Adrenal gland (tissue), 19 donors: ENCODE measurements at places on chromosomes 5 and 9. TPM values are rescaled to one million over a fixed set of nuclear protein-coding genes. Genes with fewer than 3 reads are reported as not detected.

DNA sequence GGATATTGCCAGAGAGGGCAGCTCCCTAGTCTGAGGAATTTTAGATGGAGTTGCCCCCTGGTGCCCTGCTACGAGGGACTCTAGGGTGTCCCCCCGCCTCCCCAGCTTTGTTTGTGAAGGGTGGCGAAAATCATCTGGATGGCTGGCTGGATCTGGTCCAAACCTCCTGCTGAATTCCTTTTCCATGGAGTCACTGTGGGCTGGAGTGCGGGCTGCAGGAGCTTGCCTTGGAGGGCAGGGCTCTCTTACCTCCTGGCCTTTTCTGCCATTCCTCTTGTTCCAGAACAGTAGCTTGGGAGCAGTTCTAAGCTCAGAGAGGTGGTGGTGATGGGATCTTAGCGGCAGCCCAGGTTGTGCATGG is 2.1 kb downstream of the SYNPO start:
- DNase-seq = peak; percentile 74
- H3K27me3 ChIP-seq = no peaks in the 10 kb centered on the region
- H3K27ac ChIP-seq = peak overlapping the region; percentile 64
- peak overlapping the region; percentile 62 for H3K4me3 ChIP-seq

DNA sequence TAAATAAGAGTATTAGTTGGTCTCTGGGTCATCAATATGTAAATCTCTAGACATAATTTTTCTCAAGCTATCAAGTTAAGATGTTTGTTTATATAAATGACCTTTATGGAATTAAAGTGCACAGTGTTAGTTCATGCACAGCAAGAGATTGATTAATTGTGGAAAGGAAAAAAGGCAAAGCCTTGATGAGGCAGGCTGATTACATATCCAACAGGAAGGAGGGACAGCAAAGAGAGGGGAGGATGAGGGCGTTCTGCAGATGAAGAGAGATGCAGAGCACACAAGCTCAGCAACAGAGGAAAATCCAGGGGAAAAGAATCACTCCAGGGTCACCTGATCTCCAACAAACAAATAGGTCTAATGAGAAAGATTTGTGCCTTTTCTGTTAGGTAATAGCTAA is 16.5 kb downstream of the NTRK2 start:
- DNase-seq = no peak
- no peak overlapping the region for H3K27ac ChIP-seq
- no peaks in the 10 kb centered on the region for H3K36me3 ChIP-seq

GRCh38 chr9:75002422-75003023 is 25.6 kb downstream of the CARNMT1 start:
- H3K27me3 ChIP-seq = no peaks in the 10 kb centered on the region
- no peak for DNase-seq
- H3K27ac ChIP-seq = no peak overlapping the region
- no peaks in the 10 kb centered on the region for H3K4me1 ChIP-seq
- no peak overlapping the region for H3K4me3 ChIP-seq

DNA sequence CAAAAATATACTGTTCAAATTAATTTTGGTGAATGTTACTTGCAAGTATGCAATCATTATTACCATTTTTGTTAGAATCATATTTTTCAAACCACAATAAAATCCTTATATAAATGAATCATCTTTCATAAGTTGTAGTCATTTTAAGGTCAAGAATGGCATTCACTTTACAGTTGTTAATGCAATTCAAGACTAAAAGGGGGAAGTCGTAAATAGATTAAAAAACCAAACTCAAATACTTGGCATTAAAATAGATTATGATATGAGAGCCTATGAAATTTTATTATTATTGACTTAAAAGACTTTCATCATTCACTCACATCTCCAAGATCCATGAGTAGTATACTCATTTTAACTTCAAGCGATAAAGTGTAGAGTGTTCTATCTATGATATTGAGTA is 11.6 kb downstream of the CDH9 start:
- H3K27me3 ChIP-seq = no peaks in the 10 kb centered on the region
- no peak for DNase-seq
- no peaks in the 10 kb centered on the region for H3K36me3 ChIP-seq
- no peak overlapping the region for H3K4me3 ChIP-seq
- no peak overlapping the region for H3K27ac ChIP-seq

- no peaks in the 10 kb centered on the region for H3K36me3 ChIP-seq
- no peak for DNase-seq
- no peaks in the 10 kb centered on the region for H3K27me3 ChIP-seq
- H3K27ac ChIP-seq = no peak overlapping the region
- peaks cover 10% of the 10 kb centered on the region for H3K4me1 ChIP-seq
- no peak overlapping the region for H3K4me3 ChIP-seq
Observed at GRCh38 chr5:143251190-143251589, 152.3 kb downstream of the NR3C1 start.

GRCh38 chr5:53642061-53642460 is 81.6 kb downstream of the NDUFS4 start:
- peaks cover 7% of the 10 kb centered on the region for H3K4me1 ChIP-seq
- peak; percentile 5 for DNase-seq
- H3K27me3 ChIP-seq = no peaks in the 10 kb centered on the region
- no peak overlapping the region for H3K4me3 ChIP-seq
- no peak overlapping the region for H3K27ac ChIP-seq
- no peaks in the 10 kb centered on the region for H3K36me3 ChIP-seq

Gene ENTREP1
- 5.3 TPM for total RNA-seq

- no peaks in the 10 kb centered on the region for H3K36me3 ChIP-seq
- H3K27me3 ChIP-seq = no peaks in the 10 kb centered on the region
- H3K27ac ChIP-seq = no peak overlapping the region
Observed at GRCh38 chr9:110130791-110131416, 77.1 kb downstream of the C9orf152 start.

- no peak within 1 kb of the TSS for H3K4me3 ChIP-seq
- H3K36me3 ChIP-seq = no peaks in the 10 kb centered on the region
- no peaks in the 10 kb centered on the region for H3K4me1 ChIP-seq
- peaks cover 7% of the 10 kb centered on the region for H3K27me3 ChIP-seq
- no peak for DNase-seq
Observed at GRCh38 chr5:180209137-180209581, at the start of gene RASGEF1C. TSS of gene RASGEF1C (minus strand) at chr5:180209211. CDS start at chr5:180138052, 71,159 bp downstream.

Gene MSX2
- total RNA-seq = 0.61 TPM

DNA sequence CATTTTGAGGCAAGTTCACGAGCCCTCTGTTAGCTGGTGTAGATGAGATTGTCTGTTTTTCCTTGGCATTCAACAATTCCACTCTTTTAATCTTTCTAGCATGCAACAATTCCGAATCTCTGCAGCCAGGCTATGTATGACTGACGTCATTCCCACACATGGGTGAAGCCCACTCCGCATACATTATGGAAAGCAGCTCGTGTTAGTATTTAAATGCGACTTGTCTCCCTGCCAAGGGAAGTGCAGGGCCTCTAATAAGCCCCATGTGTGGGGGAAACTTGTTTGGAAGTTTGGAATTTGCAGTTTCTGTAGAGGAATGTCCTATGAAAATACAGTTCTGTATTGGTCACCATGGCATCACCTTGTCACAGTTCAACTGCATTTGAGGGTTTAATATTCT is 146.0 kb upstream of the FBXL7 start:
- DNase-seq = no peak
- H3K27ac ChIP-seq = no peak overlapping the region
- no peaks in the 10 kb centered on the region for H3K36me3 ChIP-seq
- H3K4me1 ChIP-seq = no peaks in the 10 kb centered on the region
- no peaks in the 10 kb centered on the region for H3K27me3 ChIP-seq

- H3K36me3 ChIP-seq = no peaks in the 10 kb centered on the region
- peak overlapping the region; percentile 45 for H3K4me3 ChIP-seq
- peak; percentile 58 for DNase-seq
- no peaks in the 10 kb centered on the region for H3K27me3 ChIP-seq
Observed at GRCh38 chr9:34457266-34458012, 931 bp downstream of the FAM219A start.

DNA sequence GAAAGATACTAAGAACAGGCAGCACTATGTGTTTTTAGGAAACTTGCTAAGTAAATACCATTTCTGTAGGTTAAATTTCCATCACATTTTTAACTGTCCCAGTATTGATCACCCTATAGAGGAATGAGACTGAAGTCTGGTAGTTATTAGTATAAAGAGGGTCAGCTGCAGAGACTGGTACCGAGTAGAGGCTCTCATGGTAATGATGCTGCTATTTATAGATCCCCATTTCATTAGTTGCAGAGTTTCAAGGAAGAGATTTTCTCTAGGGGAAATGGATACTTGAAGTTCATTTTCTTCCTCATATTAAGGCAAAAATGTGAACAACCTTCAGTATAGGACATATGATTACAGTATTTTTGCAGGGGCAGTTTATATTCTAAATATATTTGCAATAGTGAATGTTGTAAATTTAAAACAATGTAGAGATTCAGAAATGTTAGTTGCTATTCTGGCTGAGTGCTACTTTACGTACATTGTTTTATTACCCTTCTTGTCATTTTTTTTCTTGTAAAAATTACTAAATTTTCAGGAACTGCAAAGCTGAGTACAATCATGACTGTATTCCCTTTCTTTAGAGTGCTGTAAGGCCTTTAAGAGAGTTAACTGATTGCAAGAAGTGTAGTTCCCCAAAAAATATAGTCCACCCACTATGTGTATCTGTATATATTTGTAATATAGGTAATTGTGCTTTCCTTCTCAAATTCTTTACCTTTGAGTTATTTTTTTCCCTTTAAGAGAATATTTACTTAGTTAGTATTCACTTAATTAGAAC is 14.7 kb downstream of the PBX3 start:
- no peak overlapping the region for H3K27ac ChIP-seq
- H3K4me3 ChIP-seq = no peak overlapping the region
- no peak for DNase-seq
- peaks cover 77% of the 10 kb centered on the region for H3K4me1 ChIP-seq
- no peaks in the 10 kb centered on the region for H3K27me3 ChIP-seq

GRCh38 chr9:3435732-3436131 is 90.1 kb downstream of the RFX3 start:
- no peak overlapping the region for H3K4me3 ChIP-seq
- no peak overlapping the region for H3K27ac ChIP-seq
- H3K4me1 ChIP-seq = no peaks in the 10 kb centered on the region
- H3K36me3 ChIP-seq = no peaks in the 10 kb centered on the region
- DNase-seq = no peak

GRCh38 chr9:132006677-132007370 is 72.8 kb downstream of the MED27 start:
- H3K27ac ChIP-seq = no peak overlapping the region
- no peak overlapping the region for H3K4me3 ChIP-seq
- no peaks in the 10 kb centered on the region for H3K36me3 ChIP-seq
- H3K27me3 ChIP-seq = no peaks in the 10 kb centered on the region

DNA sequence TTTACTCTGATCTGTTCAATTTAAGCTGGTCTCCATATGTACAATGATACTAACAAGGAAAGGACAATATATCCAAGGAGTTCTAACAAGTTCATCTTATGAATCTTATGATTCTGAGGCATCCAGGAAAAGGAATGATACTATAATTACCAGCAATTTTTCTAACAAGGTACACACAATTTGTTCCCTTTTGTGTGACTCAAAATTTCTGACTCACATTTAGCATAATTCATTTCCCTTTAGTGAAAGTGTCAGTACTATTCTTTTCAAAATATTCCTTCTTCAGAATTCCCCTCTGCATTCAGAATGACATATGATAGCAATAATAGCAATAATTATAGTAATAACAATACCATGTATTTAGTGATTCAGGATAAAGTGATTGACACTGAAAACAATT is 594.8 kb downstream of the DMRTA1 start:
- H3K4me3 ChIP-seq = no peak overlapping the region
- no peaks in the 10 kb centered on the region for H3K4me1 ChIP-seq
- no peaks in the 10 kb centered on the region for H3K36me3 ChIP-seq
- DNase-seq = no peak
- no peak overlapping the region for H3K27ac ChIP-seq

- DNase-seq = peak; percentile 2
- no peak overlapping the region for H3K27ac ChIP-seq
- H3K4me3 ChIP-seq = no peak overlapping the region
- H3K36me3 ChIP-seq = no peaks in the 10 kb centered on the region
Observed at GRCh38 chr5:179318221-179318955, 26.9 kb downstream of the ADAMTS2 start.

GRCh38 chr9:137306850-137307254 is 4.8 kb upstream of the NRARP start:
- H3K27ac ChIP-seq = no peak overlapping the region
- no peaks in the 10 kb centered on the region for H3K36me3 ChIP-seq
- H3K27me3 ChIP-seq = peaks cover 14% of the 10 kb centered on the region
- H3K4me1 ChIP-seq = peaks cover 7% of the 10 kb centered on the region
- no peak overlapping the region for H3K4me3 ChIP-seq

- no peak overlapping the region for H3K4me3 ChIP-seq
- H3K4me1 ChIP-seq = no peaks in the 10 kb centered on the region
- H3K36me3 ChIP-seq = no peaks in the 10 kb centered on the region
- H3K27me3 ChIP-seq = no peaks in the 10 kb centered on the region
- no peak for DNase-seq
Observed at GRCh38 chr5:68445257-68446069, 229.9 kb downstream of the PIK3R1 start.

DNA sequence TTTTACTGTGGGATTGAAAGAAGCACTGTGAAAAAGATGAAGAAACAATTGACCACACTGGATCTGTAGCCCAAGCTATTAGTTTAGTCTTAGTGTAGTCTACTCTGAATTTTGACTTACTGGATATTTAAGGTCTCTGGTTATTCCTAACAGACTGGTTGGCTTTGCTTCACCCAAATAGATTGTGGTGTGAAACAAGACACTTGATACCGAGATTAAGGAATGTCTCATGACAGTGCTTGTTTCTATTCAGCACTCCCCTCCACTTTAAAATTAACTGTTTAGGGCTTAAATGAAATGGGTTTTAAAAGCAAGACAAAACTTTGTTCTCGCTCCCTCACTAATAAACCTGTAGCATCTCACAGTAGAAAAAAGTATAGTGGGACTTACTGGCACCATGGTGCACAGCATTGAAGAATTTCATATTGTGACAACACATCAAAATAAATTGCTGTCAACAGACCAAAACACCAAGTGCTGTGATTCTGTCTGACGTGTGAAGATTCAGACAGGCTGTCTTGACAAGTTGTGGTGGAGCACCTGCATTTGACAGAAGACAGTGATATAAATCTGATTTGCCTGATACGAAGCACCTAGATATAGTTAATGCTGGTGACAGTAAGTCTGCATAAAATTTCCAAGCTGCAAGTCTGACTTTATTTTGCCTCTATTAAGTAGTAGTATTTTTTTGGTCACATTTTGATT is 73.1 kb downstream of the PBX3 start:
- peaks cover 34% of the 10 kb centered on the region for H3K4me1 ChIP-seq
- no peak overlapping the region for H3K4me3 ChIP-seq
- H3K27me3 ChIP-seq = no peaks in the 10 kb centered on the region
- DNase-seq = no peak
- no peak overlapping the region for H3K27ac ChIP-seq

Gene FBXL7
- total RNA-seq = 53.7 TPM

Gene PCDHB12
- 1.7 TPM for total RNA-seq

Gene SLCO6A1
- total RNA-seq = not detected

DNA sequence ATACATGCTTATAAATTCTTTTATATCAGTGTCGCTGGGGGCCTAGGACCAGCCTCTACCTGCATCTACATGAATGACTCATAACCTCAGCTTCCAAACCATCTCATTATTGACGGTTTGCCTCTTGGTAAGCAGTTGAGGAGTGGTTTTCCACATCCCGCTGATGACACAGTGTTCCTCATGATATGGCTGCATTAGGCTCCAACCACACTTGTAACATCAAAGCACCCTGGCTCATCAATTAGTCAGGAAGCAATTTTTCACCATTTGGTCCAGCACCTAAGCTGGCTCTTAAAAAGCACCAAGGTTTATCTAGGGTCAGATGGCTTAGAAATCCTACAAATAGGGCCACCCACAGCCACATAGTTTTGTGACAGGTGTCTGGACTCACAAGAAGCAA is 402.4 kb downstream of the ARHGEF28 start:
- peaks cover 5% of the 10 kb centered on the region for H3K4me1 ChIP-seq
- no peak overlapping the region for H3K4me3 ChIP-seq
- no peaks in the 10 kb centered on the region for H3K27me3 ChIP-seq
- no peak for DNase-seq
- no peak overlapping the region for H3K27ac ChIP-seq
